ENCODE measurements at places on chromosomes 6 and 20.

- no peak for DNase-seq
Observed at GRCh38 chr6:139711804-139712585, 337.5 kb upstream of the CITED2 start.

GRCh38 chr20:25378884-25379733 lies 11.5 kb downstream of the ABHD12 start:
- no peak for DNase-seq

DNA sequence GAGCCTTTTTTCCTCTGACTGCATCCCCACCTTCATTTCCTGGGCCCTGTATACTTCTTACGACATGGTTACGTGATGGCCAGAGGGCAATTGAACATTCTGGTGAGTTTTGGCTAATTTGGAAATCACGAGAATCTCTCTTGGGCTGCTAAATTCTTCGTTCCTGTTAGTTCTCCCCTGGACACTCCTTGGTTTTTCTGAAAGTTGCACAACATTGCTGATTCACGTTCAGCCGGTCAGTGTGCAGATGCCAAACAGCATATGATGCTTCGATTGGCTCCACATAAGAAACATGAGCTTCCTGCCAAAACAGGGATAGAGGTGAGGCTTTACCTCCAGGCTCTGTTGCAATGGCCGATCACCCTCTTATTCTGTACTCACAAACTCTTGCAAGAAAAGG lies 119.4 kb upstream of the LY86 start:
- DNase-seq = no peak

- DNase-seq = no peak
Observed at GRCh38 chr6:52893221-52893620, 16.3 kb downstream of the GSTA3 start.

DNA sequence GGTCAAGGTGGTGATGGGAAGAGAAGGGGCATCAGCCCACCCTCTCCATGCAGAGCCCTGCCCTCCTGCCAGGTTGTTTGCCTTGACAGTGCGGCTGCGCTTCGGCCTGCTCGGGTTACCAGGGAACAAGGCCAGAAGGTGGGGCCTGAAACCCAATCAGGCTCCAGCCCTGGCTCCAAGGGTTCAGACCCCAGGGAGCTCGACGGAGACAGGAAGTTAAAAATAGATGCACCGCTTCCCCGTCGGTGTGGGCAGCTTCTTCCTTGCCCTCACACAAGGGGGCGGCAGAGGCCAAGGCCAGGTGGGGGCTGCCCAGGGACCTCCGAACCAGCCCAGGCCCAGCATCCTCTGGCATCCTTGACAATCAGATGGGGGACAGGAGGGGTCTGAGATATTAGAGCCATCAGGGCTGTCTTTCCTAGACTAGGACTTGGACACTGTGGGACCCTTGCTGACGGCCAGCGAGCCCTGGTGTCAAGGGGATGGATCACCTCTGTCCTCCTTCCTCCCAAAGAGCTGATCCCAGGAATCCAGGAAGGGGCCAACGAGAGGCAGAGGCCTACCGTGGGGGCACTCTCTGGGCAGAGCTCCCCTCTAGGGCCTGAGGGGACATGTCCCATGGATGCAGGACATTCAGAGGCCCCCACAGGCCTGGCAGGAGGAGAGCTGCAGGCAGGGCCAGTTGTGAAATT lies 65.2 kb downstream of the RIPOR3 start:
- peak; percentile 43 for DNase-seq

- no peak for DNase-seq
Observed at GRCh38 chr20:20272686-20273085, 95.2 kb upstream of the INSM1 start.

DNA sequence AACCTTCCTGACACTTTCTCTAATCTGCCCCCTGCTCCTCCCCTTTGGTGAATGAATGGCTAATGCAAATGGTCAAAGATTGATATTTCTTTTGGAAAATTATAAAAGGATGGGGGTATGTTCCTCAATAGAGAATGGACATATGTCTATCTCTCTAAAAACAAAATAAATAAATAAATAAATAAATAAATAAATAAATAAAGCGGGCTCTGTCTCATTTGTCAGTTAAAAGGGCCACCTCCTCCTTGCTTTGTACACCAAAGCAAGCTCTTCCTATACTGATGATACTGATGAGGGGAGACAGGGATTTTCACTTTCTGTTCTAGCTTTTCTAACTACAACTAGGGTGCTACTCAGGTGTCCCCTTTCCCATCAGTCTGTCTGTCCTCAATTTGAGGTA lies 135.5 kb upstream of the SPACA1 start:
- DNase-seq = no peak

DNA sequence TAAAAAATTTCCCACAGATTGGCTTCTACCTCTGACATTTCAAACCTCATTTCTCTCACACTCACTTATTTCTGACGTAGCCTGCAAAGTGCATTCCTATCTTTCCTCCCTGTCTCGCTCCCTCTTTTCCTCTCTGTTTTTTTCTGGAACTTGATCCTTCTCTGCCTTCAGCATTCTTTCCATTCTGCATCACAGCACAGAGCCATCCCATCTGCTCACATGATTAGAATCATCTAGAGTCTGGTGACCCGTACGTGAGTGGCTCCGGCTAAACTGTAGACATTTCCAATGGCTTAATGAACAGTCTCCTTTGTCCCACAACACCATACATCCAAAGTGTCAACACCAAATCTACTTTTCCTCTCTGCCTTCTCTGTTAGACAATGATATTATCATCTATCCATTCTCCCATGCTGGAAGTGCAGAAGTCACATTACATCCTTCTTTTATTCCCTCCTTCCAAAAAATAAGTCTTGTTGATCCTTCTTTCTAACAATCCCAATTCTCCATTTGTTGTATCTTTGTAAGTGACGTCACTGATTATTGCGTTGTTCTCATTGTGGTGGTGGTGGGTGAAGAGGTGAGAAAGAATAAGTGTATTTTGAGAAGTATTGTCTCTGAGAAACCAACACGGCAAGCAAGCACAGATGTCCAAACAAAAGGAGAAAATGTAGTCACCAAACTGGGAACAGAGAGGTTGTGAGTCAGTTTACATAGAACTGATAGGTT lies 41.6 kb downstream of the OPRM1 start:
- no peak for DNase-seq

GRCh38 chr20:2398449-2398848 lies 17.7 kb downstream of the TGM6 start:
- no peak for DNase-seq

DNA sequence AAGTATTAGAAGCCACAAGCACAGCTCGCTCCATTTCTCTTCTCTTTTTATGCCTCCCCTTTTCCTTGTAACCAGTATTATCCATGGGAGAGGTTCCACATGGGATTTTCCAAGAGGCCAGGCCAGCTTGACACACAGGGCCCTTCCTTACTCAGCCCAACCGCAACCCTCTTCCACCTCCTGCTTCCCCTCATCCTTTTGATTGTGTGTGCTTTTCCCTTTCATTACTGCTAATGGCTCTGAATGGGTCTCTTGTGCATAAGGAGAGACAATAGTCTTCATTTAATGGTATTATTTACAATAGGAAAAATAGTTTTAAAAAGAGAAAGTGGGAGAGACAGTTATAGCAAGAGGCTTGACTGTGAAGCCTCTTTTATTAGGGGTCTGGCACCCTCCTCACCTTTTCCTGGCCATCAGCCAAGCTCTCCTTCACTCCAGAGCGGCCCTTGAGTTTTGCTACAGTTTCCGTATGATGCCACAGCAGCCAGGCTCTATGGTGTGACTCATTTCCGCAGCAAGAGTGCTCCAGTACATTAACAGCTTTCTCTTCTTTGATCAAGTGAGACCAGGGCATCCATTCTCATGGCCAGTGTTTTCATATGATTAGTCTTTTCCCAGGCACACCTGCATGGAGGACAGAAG lies 579.5 kb downstream of the TFAP2B start:
- DNase-seq = no peak

DNA sequence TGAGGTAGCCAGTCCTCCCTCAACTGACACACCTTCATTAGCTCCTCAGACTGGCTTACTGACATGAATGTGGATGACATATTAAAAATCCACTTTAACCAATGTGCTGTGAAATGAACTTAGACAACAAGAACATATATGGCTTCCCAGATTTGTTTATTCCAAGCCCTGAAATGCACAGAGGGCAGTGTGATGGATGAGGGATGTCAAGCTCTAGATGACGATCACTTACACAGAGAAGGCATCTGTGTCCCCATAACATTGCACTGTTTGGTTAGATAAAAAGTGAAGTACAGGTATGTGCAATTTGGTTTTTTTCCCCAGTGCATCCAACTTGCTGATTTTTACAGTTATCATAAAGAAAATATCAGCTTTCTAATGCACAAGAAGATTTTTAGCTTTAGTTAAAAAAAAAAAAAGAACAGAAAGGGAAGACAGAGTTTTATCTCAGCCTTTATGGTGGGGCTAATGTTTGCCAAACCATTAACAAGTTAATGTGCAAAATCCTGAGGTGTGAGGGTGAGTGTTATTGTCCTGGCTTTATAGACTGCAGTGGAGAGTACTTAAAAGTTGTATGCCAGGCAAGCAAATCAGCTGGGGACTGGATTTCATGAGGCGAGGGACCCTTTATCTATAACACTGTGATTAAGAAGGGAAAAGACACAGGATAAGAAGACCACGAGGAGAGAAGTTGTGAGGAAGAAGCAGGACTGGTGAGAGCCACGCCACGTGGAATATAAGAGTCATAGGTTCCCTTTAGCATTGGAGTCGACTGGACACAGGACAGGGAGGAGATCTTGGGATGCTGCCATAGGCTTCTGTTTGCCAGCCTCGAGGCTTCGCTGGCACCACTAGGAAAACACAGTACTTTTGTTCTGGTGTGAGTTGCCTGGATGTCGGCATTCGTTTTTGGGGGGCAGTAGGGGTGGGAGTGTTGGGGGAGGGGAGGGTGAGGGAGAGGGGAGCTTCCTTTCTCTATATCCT lies 90.0 kb upstream of the BACH2 start:
- no peak for DNase-seq

GRCh38 chr20:56957737-56958553 lies 308.5 kb downstream of the BMP7 start:
- DNase-seq = peak; percentile 93

GRCh38 chr20:57810511-57811373 lies 100.9 kb upstream of the PMEPA1 start:
- no peak for DNase-seq

DNA sequence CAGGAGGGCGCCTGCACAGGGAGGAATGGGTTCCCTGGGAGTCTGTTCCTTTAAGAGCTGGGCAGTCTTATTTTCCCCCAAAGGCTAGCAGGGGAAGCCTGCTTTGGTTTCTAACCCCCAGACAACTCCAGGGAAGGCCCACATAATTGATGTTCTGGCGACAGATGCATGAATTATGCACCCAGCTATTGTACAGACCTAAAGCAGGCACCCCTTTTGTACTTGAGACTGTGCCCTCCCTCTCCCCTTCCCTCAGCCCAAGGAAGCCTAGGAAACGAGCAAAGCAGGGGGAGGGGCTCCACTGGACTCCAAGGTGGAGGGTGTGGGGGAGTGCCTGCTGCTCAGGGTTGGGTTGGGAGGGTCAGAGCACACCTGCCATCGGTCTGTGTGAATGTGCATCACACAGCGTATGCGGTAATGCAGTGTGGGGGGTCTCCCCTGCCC lies 102.1 kb downstream of the KCNB1 start:
- no peak for DNase-seq

- DNase-seq = no peak
Observed at GRCh38 chr6:94269256-94269655, 849.9 kb upstream of the EPHA7 start.

- DNase-seq = no peak
Observed at GRCh38 chr6:122495612-122496011, 24.0 kb upstream of the SERINC1 start.

DNA sequence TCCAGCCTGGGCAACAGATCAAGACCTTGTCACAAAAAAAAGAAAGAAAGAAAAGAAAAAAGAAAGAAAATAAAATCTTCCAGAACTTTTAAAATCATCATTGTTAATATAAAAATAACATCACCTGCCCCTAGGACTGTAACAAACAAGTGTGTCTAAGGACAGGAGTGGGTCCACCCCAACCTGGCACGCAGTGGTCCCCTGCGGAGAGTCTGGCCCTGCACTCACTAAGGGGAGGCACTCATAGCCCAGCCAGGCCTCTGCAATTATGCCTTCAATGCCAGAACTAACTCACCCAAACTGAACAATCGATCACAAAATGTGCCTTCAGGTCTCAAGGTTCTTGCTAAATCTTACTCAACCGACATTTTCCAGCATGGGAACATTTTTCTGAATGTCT lies 4.8 kb downstream of the GMEB2 start:
- no peak for DNase-seq

DNA sequence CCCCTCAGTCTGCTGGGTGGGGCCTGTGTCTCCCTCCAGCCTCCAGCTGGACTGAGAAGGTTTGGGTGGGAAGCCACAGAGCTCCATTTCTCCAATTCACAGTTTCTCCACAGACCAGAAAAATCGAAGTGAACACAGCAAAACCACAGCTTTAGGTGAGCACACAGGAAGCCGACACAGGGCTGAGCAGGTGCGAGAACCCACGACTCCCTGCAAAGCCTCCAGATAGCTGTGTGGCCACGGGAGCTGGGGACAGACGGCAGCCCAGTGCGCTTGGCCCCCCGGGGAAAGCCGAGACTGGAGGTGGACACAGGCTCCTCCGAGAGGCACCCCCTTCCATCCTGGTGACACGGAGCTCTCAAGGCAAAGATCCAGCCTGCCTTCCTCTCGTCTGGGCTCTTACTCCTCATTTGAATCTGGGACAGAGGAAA lies 29.0 kb upstream of the MPC1 start:
- DNase-seq = no peak

GRCh38 chr20:14992153-14992552 lies 654.7 kb upstream of the FLRT3 start:
- DNase-seq = no peak

GRCh38 chr6:90078513-90079289 lies 184.4 kb downstream of the GJA10 start:
- no peak for DNase-seq

GRCh38 chr6:21710908-21711627 lies 117.5 kb downstream of the SOX4 start:
- no peak for DNase-seq

DNA sequence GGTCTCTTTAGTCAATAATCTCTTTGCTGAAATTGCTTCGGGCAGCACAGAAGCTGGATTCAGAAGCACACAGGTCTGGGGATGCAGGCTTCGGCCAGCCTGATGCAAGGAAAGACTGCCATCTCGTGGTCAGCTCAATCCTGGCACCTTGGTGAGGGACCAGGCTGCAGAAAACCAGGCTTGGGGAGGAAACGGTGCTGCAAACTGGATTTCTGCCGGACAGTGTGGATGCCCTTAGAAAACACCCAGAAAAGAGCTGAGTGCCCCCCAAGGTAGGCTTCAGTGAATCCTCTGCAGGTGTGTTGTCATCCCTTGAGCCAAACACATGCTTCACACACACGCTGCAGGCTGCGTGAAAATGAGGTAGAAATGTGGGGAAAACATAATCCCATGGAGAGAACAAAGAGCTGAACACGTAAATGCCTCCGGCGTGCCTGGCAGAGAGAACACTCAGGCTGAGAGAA lies 89.8 kb upstream of the PAX1 start:
- DNase-seq = no peak

GRCh38 chr20:49478754-49479689 lies 3.4 kb downstream of the KCNB1 start:
- DNase-seq = no peak

- DNase-seq = no peak
Observed at GRCh38 chr6:28124971-28125353, 553 bp downstream of the ZSCAN16 start.

- no peak for DNase-seq
Observed at GRCh38 chr20:20454367-20454766, 86.5 kb downstream of the INSM1 start.

GRCh38 chr20:61306937-61307475 lies 54.9 kb downstream of the CDH4 start:
- no peak for DNase-seq
